Stomach (tissue), 19 donors: ENCODE measurements at places on chromosomes 6 and 20.

DNA sequence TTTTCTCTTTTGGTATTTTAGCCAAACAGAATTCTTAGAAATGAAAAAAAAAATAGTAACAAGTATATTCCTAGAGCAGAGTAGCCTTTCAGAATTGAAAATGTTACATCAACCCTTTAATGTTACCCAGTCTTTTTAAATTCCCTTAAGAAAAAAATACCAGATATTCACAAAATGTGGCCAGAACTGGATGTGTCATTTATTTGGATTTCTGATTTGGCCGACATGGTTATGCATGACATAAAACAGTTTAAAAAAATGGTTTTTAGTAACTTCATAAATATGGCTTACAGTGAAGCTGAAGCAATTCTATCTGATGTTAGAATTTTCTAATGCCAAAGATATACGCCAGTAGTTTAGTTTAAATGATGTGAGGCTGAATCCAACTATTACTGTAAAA is 112.0 kb downstream of the ATXN1 start:
- DNase-seq, result no peak

DNA sequence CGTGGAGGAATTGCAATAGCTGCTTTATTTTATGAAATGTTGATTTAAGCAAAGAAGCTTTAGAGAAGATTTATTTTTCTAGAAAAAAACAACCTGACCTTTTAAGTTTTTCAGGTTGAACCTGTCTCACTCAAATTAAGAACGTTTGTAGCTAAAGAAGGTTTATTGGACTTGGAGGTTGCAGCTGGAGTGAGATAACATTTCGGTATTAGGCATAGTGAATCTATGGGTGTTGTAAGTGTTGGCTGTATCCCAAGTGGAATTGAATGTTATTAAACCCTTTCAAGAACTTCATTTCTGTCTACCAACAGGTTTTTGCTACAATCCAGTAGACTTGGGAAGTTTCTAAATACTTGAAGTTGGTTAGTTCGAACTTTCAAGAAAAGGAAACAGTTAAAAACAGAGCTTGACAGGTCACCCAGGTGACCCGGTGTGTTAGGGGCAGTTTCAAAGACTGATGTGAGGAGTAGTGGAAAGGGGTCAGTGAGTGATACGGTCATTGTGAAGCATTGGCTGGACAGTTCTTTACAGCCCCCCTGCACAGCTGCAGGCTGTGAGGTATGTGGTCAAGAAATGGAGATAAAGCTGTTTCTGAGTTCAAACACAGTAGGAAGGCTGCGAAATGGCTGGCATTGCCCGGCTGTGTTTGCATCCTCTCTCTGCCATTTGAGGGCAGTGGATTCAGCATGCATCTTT is 2.4 kb upstream of the TBCC start:
- DNase-seq, result peak; percentile 19

DNA sequence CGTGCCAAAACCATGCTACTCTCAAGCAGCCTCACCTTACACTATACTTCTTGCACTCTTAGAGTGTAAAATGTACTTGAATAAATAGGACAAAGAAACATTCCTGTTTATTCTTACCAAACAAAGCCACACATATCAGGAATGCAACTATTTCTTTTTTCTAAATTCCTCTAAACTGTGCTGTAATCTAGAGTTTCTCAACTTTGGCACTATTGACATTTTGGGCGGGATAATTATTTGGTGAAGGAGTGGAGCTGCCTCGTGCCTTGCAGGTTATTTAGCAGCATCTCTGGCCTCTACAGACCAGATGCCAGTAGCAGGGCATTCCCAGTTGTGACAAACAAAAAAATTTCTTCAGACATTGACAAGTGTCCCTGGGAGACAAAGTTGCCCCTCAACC is 86.9 kb downstream of the PHACTR1 start:
- DNase-seq, result no peak

- no peak for DNase-seq
Measured at GRCh38 chr20:34095825-34096224, 16.2 kb downstream of the EIF2S2 start.

GRCh38 chr20:4569865-4570264 is 151.8 kb upstream of the PRND start:
- DNase-seq, result no peak

DNA sequence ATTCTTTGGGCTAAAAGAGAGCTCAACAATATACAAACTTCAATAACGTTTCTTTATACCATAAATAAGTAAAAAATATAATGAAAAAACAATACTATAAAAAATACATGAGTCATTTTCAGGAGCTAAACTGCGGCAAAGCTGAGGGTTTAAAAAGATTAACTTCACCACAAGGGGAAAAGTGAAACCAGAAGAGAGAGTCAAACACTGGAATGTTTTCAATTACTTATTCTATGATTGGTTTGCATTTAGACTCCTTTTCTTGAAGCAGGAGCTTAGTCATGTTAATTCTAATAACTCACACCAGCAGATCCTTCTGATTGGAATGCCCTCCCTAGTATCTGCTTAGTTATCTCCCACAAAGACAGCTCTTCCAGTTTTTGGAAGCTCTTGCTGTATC is 627.3 kb downstream of the UTRN start:
- no peak for DNase-seq

GRCh38 chr20:22974354-22974753 is 60.8 kb upstream of the SSTR4 start:
- DNase-seq, result peak; percentile 30

- DNase-seq, result peak; percentile 89
Measured at GRCh38 chr6:113903666-113904330, 46.7 kb downstream of the MARCKS start.

DNA sequence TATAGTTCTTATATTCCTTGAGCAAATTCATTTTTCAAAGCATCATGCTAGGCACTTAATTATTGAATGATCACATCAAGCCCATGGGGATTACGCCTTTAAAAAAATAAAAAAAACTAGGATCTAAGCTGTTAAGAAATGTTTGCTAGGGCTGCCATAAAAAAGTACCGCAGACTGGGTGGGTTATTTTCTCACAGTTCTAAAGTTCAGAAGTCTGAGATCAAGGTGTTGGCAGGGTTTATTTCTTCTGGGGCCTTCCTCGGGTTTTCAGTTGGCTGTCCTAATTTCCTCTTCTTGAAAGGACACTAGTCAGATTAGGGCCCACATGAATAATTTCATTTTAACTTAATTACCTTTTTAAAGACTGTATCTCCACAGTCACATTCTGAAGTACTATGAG is 165.6 kb upstream of the RIMS1 start:
- DNase-seq, result no peak
